ENCODE measurements at places on chromosomes 12 and 14. TPM values are rescaled to one million over a fixed set of nuclear protein-coding genes. Genes with fewer than 3 reads are reported as not detected.

Gene SSTR1
- 17.6 TPM for total RNA-seq

- no peak for DNase-seq
These were observed 15.1 kb downstream of the ZC2HC1C start for GRCh38 chr14:75084513-75084912.

Gene NFE2
- not detected for total RNA-seq

DNA sequence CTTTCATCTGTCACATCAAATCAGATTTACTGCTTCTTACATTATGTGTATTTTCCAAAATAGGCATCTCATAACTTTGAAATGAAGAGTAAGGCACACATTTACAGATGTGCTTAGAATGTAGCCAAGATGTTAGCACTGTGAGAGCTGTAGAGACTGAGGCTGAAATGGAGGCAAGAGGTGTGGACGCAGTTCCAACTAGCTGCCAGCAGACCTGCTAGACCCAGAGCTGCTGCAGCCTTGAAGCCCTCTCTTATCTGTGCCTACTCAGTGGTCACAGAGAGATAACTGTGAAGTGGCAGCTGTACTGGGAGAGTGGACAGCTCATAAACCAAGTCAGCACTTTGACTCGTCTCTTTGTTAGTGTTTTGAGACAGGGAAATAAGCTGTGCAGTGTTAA, 470.9 kb downstream of the CCER1 start:
- DNase-seq = no peak

Gene KRT77
- not detected for total RNA-seq

- DNase-seq = no peak
These were observed 58.1 kb upstream of the CCND2 start for GRCh38 chr12:4215229-4216186.

Gene DHRS4L2
- 10.1 TPM for total RNA-seq

Gene PPP2R5E
- 16.9 TPM for total RNA-seq

- no peak for DNase-seq
These were observed 15.8 kb downstream of the SLC8B1 start for GRCh38 chr12:113318900-113319628.
